ENCODE measurements at places on chromosomes 7 and 10.
A peak's percentile ranks its signal among the peaks of the same experiment; 100 is the strongest.

DNA sequence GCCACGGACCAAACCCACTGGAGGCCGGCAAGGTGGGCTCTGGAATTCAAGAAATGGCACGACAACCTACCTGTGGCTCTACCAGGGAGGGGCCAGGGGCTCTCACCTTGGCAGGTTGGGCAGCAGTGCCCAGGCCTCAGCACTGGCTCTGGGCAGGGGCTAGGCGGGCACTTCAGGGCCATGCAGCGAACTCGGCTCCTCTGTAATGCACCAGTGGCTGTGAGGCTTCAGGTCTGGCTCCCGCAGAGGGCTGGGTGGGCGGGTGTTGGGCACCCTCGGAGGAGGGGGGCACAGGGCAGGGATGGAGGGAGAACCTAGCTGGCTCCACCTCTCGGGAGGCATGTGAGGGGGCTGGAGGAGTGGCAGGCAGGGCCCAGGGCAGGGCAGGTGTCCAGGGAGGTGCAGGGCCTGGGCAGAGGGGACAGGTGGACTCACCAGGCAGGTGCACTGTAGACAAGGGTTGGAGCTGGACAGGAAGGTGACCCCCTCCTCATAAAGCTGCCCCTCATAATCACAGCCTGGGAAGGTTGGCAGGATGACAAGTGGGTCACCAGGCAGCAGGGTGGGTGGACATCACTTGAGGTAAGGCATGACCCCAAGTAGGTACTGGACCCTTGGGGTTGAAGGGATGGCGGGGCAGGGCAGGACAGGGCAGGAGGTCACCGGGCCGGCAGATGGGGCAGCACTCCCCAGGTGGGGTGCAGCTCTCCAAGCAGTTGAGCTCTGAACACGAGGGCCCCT, 6.7 kb downstream of the KCP start:
- no peak overlapping the region for H3K4me3 ChIP-seq
- no peak overlapping the region for H3K27ac ChIP-seq
- DNase-seq, result no peak
- peaks cover 8% of the 10 kb centered on the region for H3K27me3 ChIP-seq
- no peaks in the 10 kb centered on the region for H3K4me1 ChIP-seq

DNA sequence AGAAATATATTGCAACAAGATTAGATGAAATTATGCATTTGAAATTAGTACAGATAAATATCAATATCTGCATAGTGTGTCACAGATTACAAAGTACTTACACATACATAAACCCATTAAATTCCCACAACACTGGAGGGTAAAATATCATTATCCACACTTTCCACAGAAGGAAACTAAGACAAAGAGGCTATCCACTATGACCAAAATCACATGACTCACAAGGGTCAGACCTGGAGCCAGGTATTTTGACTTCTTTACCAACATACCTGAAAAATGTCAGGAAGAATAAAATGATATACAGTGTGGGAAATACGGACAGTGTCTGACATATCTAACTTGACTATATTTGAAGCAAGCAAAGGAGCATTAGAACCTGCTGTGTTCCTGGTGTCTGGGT, 34.1 kb downstream of the HYCC1 start:
- no peaks in the 10 kb centered on the region for H3K27me3 ChIP-seq
- H3K27ac ChIP-seq, result no peak overlapping the region
- H3K4me3 ChIP-seq, result no peak overlapping the region
- DNase-seq, result no peak

GRCh38 chr7:141418066-141418465, 133.1 kb upstream of the AGK start:
- DNase-seq, result no peak
- H3K4me1 ChIP-seq, result no peaks in the 10 kb centered on the region
- no peak overlapping the region for H3K27ac ChIP-seq
- H3K4me3 ChIP-seq, result no peak overlapping the region

- H3K4me1 ChIP-seq, result no peaks in the 10 kb centered on the region
- no peaks in the 10 kb centered on the region for H3K27me3 ChIP-seq
- H3K36me3 ChIP-seq, result no peaks in the 10 kb centered on the region
These were observed 58.4 kb upstream of the WAPL start for GRCh38 chr10:86579883-86580520.

- H3K4me3 ChIP-seq, result no peak within 1 kb of the TSS
- peaks cover 7% of the 10 kb centered on the region for H3K27me3 ChIP-seq
- H3K27ac ChIP-seq, result no peak within 1 kb of the TSS
- DNase-seq, result no peak
These were observed at the start of gene HABP2 for GRCh38 chr10:113552701-113553100. HABP2 (plus strand) TSS chr10:113553053; CDS start chr10:113553122, 69 bp downstream.

DNA sequence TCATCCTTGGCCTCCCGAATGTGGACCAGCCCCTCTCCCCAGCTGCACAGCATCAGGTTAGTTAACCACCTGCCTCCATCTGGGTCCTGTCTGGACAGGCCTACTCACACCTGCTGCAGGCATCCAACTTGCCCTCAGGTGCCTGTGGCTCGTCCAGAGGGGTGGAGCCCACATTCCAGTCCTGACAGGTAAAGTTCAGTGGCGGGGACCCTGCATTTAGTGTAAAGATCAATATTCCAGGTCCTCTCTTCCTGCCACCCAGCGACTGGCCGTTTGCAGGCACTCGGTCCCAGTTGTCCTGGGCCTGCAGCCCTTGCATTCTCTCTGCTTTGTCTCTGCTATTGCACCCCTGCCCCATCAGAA, 15.0 kb downstream of the HTRA1 start:
- H3K4me1 ChIP-seq, result peaks cover 8% of the 10 kb centered on the region
- peaks cover 9% of the 10 kb centered on the region for H3K27me3 ChIP-seq
- H3K36me3 ChIP-seq, result no peaks in the 10 kb centered on the region
- no peak overlapping the region for H3K4me3 ChIP-seq
- DNase-seq, result no peak

GRCh38 chr7:23470330-23471105, at the start of gene IGF2BP3:
IGF2BP3 (minus strand) TSS chr7:23470491; CDS start chr7:23470110, 381 bp downstream.
- H3K4me1 ChIP-seq, result peaks cover 31% of the 10 kb centered on the region
- peaks cover 67% of the 10 kb centered on the region for H3K27me3 ChIP-seq
- peak within 1 kb of the TSS; percentile 78 for H3K4me3 ChIP-seq
- no peaks in the 10 kb centered on the region for H3K36me3 ChIP-seq
- peak; percentile 54 for DNase-seq

- H3K4me1 ChIP-seq, result no peaks in the 10 kb centered on the region
- H3K36me3 ChIP-seq, result no peaks in the 10 kb centered on the region
- no peak for DNase-seq
- H3K27me3 ChIP-seq, result peaks cover 7% of the 10 kb centered on the region
- H3K4me3 ChIP-seq, result no peak overlapping the region
These were observed 44.8 kb downstream of the EGFR start for GRCh38 chr7:55063633-55064032.

DNA sequence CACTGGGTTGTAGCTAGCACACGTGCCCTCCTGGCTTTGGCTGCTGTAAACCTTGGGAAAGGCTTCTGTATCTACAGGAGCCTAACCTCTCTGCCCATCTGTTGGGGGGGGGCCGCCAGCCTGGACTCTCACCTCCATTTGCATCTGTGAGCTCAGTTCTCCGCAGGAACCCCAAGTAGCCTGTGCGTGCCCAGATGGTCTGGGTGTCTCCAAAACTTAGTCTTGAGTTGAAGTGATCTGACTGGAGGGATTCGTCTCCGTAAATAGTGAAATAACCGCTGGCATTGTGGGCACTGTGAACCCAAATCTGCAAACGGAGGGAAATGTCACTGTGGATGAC, 147.9 kb downstream of the ZMYND11 start:
- no peaks in the 10 kb centered on the region for H3K27me3 ChIP-seq
- DNase-seq, result no peak
- H3K36me3 ChIP-seq, result peaks cover 1% of the 10 kb centered on the region
- H3K4me1 ChIP-seq, result peaks cover 5% of the 10 kb centered on the region

DNA sequence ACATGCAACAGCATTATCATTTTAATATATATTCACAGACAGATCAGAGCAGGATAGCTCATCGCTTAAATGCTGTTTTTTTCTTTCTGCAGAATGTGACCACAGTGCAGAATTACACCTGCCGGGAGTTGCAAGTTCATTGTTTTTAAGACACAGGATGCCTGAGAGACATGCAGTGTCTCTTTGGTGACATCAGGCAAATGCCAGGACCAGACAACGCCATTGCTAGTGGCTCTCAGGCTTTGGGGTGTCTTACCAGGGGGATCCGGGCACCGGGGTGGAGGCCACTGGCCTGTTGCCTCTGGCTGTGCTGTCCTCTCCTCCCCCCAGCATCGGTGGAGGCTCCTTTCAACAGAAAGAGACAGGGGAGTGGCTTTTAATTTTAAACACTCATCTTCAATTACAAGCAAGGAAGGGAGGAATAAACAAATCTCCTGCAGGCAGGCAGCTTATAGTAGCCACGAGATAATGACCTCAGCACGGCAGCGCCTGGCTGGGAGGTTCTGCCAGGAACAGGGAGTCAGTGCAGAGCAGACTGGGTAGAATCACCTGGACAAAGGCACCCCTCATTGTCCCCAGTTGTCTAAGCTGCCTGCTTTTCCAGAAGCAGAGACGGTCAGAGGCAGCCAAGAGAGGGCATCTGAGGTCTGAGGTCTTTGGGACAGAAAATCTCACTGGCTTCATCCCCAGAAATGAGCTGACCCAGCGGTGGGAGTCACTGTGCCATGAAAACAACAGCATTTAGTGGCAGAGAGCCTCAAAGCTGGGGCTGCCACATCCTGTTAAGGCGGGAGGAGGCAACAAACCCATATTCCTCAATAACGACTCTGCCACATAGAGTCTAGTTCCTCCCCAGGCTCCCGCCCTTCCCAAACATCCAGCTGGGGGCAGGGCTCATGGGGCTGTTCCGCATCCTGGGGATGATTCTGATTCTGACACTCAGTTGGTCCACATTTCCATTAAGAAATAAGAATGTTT, 148.4 kb downstream of the TCERG1L start:
- H3K27ac ChIP-seq, result no peak overlapping the region
- no peaks in the 10 kb centered on the region for H3K36me3 ChIP-seq

DNA sequence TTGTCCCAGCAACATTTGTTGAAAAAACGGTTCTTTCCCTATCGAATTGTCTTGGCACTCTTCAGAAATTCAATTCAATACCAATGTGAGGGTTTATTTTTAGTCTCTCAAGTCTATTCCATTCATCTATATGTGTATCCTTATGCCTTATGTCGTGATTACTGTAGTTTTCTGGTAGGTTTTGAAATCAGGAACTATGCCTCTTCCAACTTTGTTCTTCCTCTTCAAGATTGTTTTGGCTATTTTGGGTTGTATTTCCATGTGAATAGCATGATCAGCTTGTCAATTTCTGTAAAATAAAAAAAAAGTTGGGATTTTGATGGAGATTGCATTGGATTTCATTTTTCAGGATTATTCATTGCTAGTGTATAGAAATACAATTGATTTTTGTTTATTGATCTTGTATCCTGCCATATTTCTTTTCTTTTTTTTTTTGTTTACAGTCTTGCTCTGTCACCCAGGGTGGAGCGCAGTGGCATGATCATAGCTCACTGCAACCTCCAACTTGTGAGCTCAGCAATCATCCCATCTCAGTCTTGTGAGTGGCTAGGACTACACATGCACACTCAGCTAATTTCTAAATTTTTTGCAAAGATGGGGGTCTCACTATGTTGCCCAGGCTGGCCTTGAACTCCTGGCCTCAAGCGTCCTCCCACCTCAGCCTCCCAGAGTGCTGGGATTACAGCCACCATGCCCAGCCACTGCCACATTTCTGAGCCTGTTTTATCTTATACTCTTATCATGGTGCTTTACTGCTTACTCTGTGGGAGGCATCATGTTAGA, 46.2 kb upstream of the MKLN1 start:
- H3K4me1 ChIP-seq, result no peaks in the 10 kb centered on the region
- no peak overlapping the region for H3K4me3 ChIP-seq
- no peak overlapping the region for H3K27ac ChIP-seq
- DNase-seq, result no peak
- H3K27me3 ChIP-seq, result no peaks in the 10 kb centered on the region

DNA sequence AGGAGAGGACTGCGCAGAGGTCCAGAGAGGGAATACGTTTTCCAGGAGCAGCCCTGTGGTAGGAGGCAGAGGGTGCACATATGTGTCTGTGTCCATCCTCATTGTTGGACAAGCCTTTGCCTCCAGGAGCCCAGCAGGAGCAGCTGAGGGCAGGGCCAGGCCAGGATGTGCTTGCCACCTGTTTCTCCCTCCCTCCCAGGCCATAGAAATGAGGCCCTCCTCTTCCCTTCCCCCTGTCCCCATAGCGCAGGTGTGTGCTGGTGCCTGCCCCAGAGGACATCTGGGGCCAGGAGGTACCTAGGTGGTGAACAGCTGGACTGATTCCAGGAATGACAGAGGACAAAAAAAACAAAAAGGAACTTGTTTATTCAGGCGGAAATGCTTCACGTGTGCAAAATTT, 10.5 kb upstream of the CXCL12 start:
- peaks cover 16% of the 10 kb centered on the region for H3K27me3 ChIP-seq
- no peak overlapping the region for H3K4me3 ChIP-seq
- H3K36me3 ChIP-seq, result no peaks in the 10 kb centered on the region
- H3K27ac ChIP-seq, result no peak overlapping the region

- peaks cover 21% of the 10 kb centered on the region for H3K4me1 ChIP-seq
- peak; percentile 82 for DNase-seq
- H3K27ac ChIP-seq, result peak overlapping the region; percentile 2
- peak overlapping the region; percentile 9 for H3K4me3 ChIP-seq
These were observed 40.7 kb downstream of the TARP start for GRCh38 chr7:38232502-38233366.

DNA sequence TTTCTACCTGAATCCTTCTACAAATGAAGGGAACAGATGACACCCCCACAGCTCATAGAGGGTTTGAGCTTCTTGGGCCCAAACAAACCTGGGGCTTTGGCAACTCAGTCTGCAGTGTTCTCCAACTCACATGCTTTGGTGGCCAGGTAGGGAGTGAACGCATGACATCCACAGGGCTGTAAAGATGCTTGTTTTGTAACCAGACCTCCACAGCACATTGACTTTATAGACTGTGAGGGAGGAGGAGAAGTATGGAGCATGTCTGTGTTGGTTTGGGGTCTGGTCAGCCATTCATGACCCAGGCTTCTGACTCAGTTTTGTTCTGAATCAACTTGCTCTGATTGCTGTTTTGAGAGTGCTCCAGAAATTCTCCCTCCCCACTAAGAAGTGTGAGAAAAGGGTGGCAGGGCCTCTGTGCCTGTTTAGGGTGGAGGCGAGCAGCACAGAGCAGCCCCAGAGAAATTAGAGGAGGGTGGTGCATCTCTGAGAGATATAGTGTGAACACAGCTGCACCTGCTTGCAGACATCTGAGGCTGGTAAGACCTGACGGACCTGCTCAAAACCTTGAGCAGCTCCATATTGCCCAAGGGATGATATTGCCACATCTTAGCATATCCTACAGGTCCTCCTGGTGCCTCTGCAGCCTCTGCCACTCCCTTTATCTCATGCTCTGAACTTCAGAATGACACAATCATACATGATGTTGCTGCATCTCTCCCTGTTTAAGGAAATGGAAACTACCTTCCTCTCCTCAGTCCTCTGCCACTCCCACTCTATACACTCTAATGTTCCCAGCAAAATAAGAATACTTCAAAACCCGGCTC, 287.7 kb downstream of the ABCA13 start:
- H3K4me3 ChIP-seq, result no peak overlapping the region
- H3K4me1 ChIP-seq, result no peaks in the 10 kb centered on the region
- DNase-seq, result no peak
- no peaks in the 10 kb centered on the region for H3K27me3 ChIP-seq
- no peaks in the 10 kb centered on the region for H3K36me3 ChIP-seq

GRCh38 chr10:24871011-24871935, 81.1 kb downstream of the PRTFDC1 start:
- no peaks in the 10 kb centered on the region for H3K27me3 ChIP-seq
- no peak overlapping the region for H3K27ac ChIP-seq

Measured in activated naive CD4-positive, alpha-beta T cell treated with anti-CD3 and anti-CD28 coated beads for 36 hours (primary cell).